ENCODE measurements at places on chromosomes 2 and 18.

DNA sequence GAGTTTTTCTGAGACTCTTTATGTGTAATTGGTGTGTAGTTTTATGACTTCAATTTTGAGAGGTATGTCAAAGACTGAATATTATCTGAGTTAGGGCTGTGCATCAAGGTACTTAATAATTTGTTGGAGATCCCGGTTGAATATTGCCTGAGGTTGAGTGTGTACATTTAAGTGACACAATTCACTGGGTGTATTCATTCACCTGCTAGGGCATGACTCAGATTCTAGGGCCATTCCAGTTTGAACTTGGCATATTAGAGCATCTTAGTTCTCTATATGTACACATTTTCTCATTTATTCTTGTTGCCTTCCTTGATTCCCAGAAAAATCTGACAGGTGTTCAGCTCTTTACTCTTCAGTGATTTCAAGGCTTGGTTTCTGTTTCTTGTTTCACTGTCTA is 12.5 kb downstream of the MAP4K4 start:
- DNase-seq = no peak

DNA sequence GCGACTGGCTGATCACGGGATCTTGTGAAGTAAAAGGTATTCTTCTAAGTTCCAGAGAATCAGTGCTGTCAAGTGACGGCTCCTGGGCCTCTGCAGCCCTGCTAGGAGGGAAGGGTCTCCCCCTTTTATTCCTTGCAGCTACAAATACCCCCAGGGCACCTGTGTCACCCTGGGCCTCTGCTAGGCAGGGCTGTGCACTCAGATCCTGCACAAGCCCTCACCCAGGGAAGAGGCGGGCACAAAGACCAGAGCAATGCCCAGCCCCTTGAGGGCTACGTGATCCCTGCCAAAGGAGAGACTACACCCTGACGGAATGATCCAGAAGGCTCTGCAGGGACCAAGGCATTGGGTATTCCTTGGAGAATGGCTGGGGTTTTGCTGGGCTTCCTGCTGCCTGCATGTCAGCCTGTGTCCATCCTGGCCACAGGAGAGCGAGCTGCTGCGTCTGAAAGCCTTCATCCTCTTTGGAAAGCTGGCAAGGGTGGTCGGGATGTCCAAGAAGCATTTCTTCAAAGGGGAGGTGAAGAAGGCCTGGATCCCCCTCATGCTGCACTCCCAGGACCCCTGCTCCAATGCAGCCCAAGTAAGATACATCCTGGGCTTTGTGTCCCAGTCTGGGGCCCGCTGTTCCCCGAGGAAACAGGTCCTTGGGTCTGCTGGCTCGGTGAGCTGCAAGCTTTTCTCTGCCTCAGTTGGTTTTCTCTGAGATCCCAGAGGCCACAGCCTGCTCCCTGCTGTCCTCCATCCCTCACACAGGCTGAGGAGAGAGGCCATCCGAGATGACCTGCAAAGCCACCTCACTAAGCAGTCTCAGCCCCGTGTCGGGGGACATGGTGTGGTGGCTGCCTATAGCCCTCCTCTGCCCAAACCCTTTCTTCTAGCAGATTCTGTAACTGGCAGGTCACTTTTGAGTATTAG is 24.9 kb downstream of the HJURP start:
- no peak for DNase-seq

DNA sequence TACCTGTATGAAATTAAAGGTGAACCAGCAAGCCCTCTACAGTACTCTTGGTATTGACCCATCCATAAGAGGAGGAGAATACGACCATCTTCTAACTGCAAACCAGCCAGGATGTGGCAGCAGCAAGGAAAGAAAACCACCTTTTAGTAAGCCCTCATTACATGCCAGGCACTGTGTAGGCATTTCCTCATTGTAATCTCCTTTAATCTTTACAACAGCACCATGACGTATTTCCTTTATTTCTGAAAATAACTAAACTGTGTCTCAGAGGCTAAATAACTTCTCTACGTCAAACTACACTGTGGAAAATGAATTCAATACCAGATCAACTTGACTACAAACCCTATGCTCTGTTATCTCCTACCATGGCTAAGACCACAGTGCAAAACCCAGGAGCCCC is 18.2 kb downstream of the WDR35 start:
- no peak for DNase-seq

- no peak for DNase-seq
These were observed 91.2 kb upstream of the SULT1C3 start for GRCh38 chr2:108148555-108148954.

- no peak for DNase-seq
These were observed 39.2 kb upstream of the EML4 start for GRCh38 chr2:42129947-42130346.

GRCh38 chr2:12987246-12987645 is 270.5 kb downstream of the TRIB2 start:
- DNase-seq = no peak

DNA sequence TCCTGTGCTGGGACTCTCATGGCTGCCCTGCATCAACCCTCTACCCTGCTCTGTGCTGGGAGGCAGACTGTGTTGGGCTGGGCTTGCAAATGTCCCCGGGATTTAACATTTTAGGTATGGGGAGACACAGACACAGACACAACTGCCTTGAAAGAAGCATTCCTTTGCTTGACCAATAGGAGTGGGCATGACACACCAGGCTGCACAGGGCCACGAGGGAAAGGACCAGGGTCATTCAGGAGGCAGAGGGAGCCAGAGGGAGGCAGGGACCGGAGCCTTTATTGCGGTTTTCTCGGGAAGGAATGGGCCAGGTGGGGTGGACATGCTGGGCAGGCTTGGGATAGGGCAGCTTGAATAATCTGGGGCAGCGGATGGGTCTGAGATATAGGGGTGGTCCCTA is 238.7 kb upstream of the COPS8 start:
- no peak for DNase-seq

GRCh38 chr18:66150650-66151049 is 399.8 kb downstream of the CDH7 start:
- no peak for DNase-seq

- DNase-seq = no peak
These were observed 33.1 kb upstream of the NPC1 start for GRCh38 chr18:23619388-23619881.

GRCh38 chr2:234816491-234816890 is 135.3 kb upstream of the SH3BP4 start:
- DNase-seq = no peak

- DNase-seq = no peak
These were observed 85.1 kb upstream of the FOXI3 start for GRCh38 chr2:88537640-88538039.

DNA sequence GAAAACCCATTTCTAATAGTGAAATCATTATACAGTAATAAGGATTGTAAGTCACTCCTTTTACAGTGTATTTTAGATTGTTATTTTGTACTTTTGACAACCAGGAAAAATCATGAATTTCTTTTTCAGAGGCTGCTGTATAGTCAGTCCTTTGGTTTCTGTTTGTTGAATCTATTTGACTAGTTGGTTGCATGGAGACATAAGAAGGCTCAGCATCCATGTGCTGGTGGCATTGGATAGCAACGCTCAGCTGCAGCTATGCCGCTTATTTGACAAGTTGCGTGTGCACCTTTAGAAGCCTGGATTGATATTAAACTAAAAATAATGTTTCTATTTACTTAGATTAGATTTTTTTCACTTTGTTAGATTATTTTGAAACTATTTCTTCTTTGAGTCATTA is 254.1 kb upstream of the SYT4 start:
- no peak for DNase-seq

DNA sequence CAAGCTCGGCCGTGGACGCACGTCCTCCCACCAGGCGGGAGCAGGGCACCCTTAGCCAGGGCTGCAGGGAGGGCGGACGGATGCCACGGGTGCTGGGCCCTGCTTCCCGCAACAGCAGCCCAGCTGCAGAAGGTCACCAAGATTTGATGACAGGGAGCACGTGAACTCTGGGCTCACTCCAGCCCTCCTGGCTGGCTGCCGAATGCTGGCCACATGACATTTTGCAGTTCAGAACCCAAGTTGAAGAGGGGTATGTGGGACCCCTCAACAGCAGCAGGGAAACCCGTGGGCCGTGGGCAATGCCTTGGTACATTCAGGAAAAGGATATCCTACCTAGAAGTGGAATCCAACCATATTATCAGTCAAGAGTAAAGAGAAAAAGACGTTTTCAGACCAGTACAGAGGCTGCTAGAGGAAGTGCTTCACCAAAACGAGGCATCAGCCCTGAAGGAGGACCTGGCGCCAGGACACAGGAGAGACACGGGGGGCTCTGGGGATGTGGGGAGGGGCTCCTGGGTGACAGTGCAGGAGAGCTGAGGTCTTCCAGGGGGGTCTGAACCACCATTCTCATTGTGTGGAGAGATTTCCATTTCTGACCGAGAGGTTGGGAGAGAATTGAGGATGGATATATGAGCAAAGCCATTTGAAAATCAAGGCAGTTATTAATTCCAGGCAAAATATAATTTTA is 107.4 kb upstream of the CTDP1 start:
- no peak for DNase-seq

GRCh38 chr2:14530506-14530905 is 102.0 kb upstream of the LRATD1 start:
- DNase-seq = no peak

DNA sequence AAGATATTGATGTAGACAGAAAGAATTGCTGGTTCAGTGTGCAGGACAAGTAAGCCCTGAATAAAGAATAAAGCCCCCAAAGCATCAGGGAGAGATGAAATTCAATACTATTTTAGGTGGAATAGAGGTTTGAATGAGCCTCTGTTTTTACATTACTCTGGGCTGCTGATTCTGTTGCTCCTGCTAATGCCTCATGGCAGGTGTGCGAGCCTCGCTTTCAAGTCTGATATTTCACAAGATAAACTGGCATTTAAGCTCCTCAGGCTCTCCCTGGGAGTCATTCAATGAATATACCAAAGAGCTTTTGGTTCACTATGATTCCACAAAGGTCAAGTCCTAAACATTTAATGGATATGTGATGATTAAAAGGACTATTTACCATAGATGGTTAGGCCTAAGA is 601.0 kb upstream of the SLC39A10 start:
- DNase-seq = no peak

GRCh38 chr2:170434900-170435621 is 257.1 kb downstream of the MYO3B start:
- DNase-seq = peak; percentile 50

- no peak for DNase-seq
These were observed 67.8 kb upstream of the ARL4C start for GRCh38 chr2:234564699-234565098.

DNA sequence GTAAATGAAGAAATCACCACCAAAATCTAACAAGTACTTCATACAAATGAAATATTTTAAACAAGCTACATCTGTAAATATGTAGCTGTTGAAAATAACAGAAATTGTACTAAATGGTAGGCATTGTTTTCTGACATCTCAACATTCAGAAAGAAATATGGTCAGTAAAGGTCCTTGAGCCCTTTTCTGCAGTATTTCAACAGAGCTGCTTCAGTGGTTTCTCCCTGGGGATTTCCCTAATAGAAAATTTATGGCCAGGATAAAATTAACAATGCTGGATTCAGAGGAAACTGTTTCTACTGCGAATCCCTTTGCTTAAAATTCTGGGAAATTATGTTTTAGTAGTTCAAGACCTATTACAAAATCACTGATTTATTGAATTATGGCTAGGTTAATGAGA is 256.6 kb downstream of the PIEZO2 start:
- no peak for DNase-seq

DNA sequence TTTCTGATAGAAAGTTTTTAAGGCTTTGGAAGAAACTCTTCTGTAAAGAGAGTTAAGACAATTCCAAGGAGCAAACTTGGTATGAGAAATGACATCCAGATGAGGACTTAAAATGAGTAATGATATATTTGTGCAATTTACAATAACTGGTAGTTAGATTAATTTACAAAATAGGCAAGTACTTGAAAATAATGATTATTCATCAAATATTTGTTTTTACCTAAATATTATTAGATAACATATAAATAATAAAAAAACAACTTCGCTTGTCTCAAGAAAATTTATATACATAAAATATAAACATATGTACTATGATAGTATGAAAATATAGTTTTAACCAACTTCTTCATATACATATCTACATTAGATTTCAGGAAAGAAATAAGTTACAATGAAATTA is 478.5 kb downstream of the TRIB2 start:
- DNase-seq = no peak

DNA sequence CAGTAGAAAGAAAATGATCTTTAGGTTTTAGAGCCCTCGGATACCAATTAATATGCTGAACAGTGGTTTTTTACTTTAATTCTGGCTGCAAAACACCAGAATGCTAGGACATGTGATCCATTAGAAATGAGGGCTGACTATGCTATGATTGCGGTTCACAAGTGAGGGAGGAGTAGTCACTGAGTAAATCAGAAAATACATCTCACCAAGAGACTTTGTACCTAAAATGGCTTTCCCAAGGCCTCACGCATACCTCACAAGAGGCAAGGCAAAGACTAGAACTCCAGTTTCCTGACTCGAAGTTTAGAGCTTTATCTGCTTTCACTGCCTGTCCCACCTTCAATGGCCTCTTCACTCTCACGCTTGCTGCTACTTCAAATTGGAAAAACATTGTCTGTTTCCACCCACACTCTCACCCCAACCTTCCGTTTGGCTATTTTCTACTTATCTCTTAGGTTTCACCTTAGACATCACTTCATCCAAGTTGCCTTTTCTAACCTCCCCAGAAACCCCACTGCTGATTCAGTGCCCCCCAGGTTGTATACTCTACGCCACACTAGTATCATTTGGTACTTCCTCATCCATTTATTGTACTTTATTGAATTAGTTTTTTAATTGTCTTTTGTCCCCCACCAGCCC is 5.1 kb upstream of the MBD2 start:
- peak; percentile 54 for DNase-seq

- DNase-seq = no peak
These were observed 82.8 kb downstream of the SKA1 start for GRCh38 chr18:50457639-50458038.

DNA sequence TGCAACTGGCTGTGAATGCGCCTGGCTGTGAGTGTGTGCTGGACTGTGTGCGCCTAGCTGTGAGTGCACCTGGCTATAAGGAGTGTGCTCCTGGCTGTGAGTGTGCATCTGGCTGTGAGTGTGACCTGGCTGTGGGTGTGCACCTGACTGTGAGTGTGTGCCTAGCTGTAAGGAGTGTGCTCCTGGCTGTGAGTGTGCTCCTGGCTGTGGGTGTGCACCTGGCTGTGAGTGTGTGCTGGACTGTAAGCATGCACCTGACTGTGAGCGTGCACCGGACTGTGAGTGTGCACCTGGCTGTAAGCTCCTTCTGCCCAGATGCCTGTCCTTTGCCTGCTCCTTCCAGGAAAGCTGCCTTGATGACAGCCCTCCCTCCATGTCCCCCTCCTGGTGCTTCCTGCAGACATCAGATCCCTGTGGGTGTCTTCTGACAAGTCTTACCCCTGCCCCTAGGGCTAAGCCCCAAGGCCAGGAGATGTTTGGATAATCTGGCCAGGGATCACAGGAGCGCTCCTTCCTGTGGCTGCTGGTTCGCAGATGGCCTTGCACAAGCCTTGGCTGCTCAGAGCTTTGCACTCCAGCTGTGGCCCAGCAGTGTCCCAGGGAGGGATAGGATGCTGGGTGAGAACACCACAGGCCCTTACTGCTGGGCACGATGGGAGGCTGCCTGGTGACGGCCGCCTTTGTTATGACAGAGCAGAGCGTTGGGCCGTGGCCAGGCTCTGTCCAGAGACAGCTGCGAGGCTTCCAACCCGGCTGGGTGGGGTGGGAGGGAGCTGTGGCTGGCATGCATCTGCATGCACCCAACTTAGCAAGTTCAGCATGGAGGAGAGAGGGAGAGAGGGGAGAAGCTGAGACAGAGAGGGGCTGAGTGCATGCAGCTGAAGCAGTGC is 89.9 kb downstream of the GLI2 start:
- peak; percentile 31 for DNase-seq

- DNase-seq = no peak
These were observed 430.4 kb downstream of the LPIN1 start for GRCh38 chr2:12176623-12177454.
